ENCODE measurements at places on chromosomes 7 and 10.

DNA sequence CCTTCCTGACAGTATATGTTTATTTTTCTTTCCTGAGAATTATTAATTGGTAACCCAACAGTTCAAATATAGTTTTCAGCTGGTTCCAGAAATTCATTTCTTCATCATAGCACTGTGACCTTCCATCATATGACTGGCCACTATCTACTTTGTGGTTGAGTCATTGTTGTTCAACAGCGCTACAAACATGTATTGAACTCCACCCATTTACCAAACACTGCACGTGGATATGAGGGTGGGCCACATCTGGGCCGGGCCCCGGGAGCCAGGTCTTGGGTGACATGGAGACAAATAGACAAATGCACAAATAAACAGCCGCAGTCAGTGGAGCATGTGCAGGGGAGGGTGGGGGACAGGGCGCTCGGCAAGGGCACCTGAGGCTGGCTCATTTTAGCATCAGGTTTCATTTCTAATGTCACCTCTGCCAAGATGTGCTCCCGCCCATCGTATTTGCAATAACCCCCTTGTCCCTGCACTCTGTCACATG lies 24.0 kb upstream of the EEPD1 start:
- DNase-seq: no peak

DNA sequence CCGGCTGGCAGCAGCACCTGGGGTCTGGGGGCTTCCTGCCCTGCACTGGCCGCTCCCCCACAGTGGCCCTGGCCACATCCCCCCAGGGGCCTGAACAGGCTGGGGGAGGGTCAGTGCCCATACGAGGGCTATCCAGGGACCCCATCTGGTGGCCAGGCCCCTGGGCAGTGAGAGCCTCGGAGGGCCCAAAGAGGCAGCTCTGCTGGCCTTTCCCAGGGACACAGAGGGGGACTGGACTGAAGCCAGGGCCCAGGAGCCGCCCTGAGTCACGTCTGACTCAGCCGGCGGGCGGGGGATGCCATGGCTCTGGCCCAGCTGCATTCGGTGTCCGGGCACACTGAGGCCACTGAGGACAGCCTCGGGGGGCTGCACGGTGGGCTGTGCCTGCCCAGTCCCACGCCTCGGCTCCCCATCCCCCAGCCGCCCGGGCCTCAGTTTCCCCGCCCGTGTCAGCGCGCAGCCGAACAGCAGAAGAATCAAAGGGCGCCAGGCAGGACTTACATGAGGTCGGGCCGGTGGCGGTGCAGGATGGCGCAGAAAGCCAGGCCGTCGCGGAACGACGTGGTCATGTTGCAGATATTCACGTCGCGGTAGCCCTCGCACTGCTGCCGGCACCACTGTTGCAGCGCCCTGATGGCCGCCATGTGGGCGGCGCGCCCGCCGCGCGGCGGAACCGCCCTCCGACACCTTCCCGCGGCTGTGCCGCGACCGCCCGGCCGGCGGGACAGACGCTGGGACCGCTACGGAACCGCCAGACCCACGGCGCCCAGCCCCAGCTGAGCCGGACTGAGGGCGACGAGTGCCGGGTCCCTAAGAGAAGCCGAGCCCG lies at the start of gene MICALL2:
TSS of gene MICALL2 (minus strand) at position 788 of the 829 bp plus-strand sequence. CDS start at position 644, 144 bp downstream.
- DNase-seq: peak; percentile 65

DNA sequence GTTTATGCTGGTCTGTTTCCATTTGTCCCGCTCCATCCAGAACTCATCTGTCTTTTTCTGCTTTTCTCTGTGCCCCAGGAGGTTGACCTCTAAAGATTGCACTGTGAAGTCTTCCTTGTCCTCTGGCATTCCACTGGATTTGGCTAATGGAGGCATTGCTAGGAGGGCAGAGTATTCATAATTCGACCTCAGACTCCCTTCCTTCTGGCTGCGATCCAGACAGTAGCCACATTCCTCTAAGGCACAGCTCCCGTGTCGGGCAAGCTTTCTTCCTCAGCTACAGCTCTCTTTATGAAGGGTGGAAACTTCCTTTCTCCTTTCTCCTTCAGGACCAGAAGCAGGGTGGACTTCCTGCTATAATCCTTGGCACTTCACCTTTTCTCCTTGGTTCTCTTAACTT lies 175.9 kb downstream of the BAMBI start:
- DNase-seq: no peak

DNA sequence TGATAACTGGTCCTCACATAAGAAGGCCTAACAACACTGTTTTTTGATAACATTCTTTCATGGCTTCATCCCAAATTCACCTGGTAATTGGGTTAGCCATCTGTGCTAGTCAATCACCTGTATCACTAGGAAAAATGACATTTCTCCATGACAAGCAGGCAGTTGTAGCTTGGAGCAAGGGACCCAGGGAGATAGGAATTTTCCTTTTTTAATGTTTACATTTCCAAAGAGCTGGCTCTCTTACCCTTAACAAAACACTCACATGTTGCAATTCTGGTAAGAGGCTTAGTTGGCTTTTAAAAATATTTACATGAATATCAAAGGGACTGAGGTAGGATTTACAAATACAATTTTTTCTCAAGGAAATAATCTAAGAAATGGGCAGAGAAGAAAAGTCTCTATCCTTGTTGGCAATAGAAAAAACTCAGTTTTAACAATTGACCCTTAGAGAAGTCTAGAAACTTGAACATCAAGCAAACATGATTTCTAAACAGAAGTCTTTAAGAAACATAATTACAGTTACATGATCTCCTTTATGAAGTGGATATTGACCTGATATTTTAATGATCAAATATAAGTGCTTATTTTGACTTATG lies 16.1 kb upstream of the AKR1C1 start:
- peak; percentile 20 for DNase-seq

DNA sequence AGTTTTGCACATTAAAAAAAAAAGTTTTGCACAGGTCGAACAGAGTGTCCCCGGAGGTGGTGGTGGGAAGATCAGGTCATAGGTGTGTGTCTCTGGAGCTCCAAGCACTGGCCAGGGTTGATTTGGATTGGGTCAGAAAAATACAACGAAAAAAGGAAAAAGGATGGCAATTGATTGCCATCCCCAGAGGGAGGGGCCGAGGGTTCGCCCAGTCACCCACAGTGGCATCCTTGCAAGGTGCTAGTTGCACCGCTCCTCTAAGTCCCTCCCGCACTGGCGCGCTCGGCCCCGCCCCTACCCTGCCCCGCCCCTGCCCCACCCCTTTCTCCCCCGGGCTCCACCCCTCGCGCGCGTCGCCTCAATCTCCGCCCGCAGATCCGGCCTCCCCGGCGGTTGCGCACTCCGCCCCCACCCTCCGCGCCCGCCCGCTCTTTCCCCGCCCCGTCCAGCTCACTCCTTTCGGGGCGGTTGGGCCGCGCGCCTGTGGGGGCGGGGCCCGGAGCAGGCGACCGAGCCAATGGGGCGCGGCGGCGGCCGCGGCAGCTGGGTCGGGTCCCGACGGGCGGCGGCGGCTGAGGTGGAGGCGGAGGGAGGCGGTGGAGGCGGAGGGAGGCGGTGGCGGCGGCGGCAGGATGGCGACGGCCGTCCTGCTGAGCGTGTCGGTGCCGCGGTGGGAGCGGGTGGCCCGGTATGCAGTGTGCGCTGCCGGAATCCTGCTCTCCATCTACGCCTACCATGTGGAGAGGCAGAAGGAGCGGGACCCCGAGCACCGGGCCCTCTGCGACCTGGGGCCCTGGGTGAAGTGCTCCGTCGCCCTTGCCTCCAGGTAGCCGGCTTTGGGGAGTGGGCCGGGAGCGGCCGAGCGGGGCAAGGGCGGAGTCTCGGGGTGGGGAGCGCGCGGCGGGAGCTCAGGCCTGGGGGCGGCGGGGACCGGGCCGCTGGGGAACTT lies 31.5 kb upstream of the ERV3-1 start:
- DNase-seq: peak; percentile 76

DNA sequence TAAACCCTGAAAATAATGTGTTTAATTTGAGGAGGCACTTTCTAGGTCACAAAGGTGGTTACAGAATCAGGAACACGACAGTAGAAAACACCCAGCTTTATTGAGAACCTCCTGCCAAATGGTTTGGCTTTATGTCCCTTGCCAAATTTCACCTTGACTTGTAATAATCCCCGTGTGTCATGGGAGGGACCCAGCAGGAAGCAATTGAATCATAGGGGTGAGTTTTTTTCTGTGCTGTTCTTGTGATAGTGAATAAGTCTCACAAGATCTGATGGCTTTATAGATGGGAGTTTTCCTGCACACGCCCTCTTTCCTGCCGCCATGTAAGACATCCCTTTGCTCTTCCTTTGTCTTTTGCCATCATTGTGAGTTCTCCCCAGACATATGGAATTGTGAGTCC lies 193.8 kb upstream of the KLF6 start:
- DNase-seq: no peak

GRCh38 chr7:133572087-133572486 lies 319.2 kb downstream of the EXOC4 start:
- DNase-seq: no peak

DNA sequence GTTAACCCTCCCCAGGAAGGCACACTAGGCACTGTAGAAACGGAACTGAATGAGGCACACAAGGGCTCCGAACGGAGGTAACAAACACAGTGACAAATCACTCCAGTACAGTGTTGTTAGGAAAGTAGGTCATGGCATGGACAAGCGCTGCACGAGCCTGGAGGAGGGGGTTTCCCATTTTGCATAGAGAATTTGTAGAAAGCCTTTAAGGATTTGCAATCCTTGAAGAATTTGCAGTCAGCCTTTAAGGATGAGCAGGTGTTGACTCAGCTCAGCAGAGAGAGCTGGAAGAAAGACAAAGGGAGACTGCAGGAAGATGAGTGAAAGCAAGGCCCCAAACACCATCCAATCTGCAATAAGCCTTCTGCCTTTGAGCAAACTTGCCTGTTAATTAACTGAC lies 51.1 kb upstream of the PPP1R3C start:
- DNase-seq: peak; percentile 65

- no peak for DNase-seq
These were observed 26.6 kb downstream of the REEP3 start for GRCh38 chr10:63547628-63548360.

DNA sequence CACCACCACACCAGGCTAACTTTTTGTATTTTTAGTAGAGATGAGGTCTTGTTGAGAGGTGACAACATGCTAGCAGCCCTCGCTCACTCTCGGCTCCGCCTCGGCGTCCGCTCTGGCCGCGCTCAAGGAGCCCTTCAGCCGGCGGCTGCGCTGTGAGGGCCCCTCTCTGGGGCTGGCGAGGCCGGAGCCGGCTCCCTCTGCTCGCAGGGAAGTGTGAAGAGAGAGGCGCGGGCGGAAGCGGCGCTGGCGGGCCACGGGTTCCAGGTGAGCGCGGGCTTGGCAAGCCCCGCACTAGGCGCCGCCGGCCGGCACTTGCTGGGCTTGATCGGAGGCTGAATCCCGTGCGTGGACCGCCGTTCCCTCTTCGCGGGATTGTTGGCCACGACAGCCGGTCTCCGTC lies 83.0 kb downstream of the EEPD1 start:
- DNase-seq: no peak

DNA sequence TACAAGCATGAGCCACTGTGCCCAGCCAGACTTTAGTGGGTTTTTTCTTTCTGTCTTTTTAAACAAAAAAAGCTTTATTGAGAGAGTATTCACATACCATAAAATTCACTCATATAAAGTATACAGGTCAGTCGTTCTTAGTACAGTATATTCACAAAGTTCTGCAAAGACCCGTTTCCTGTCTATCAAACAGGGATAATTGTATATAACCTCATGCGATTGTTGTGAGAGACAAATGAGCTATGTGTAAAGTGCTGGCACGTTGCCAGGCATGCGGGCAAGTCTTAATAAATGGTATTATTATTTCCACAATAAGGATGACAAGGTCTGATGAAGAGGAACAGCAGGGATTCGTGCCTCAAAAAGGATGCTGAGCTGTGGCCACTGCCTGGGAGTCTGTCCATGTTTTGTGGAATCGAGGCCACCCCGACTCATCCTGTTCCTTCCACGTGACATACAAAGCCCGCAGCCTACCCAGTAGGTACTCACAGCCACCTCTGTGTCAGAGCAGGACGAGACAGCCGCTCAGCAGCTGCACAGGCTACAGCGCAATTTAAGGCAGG lies 51.6 kb downstream of the SMKR1 start:
- no peak for DNase-seq

DNA sequence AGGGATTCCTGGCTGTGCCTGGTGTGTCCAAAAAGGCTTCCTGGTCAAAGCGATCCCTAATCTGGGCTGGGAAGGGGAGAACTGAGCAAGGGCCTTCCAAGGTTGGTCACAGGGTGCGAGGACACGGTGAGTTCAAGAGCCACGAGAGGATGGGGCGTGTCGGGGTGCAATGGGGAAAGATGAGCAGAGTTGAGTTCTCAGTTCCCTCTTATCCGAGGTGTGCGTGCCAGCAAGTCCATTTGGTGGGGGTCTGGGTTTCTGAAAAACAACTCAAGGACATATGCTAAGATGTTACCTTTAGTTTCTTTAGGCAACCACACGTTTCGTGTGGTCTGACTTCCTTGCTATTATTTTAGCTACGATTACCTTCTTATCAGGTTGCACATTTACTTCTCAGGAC lies 1.3 kb downstream of the ZNF775 start:
- DNase-seq: no peak

GRCh38 chr10:45044290-45044689 lies 43.6 kb downstream of the ZNF22 start:
- DNase-seq: no peak

DNA sequence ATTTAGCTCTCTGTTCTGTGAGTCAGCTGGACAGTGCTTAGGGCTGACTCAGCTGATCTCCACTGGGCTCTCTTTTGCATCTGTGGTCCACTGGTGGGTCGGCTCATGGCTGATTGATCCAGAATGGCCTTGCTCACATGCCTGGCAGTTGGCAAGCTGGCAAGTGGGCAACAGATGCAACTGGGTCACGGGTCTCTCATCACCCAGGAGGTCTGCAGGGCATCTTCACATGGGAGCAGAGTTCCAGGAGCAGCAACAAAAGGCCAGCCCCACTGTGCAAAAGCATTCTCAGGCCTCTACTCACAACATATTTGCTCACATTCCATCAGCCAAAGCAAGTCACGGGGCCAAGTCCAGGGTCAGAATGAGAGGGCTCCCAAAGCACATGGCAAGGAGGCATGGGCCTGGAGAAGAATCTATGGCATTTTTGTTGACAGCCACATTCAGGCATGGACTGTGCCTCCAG lies 98.8 kb downstream of the OAT start:
- DNase-seq: no peak
